ENCODE measurements at places on chromosomes 16 and 17.

DNA sequence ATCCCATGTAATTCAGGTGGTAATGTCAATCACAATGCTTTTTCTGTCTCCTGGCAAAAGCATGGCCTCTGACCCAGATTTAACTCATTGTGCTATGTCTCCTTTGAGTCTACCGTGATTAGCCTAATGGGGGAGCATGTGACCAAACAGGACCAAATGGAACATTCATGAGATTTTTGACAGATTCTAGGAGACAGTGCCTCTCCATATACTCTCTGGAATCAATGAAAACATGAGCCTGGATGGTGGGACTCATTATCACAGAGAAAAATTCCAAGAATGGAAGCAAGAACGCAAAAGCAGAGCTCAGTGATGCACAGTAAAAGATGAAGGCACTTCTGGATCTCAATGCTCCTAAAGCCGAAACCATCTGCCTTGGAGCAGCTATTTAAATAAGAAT lies 307.9 kb upstream of the MON1B start:
- DNase-seq = no peak

DNA sequence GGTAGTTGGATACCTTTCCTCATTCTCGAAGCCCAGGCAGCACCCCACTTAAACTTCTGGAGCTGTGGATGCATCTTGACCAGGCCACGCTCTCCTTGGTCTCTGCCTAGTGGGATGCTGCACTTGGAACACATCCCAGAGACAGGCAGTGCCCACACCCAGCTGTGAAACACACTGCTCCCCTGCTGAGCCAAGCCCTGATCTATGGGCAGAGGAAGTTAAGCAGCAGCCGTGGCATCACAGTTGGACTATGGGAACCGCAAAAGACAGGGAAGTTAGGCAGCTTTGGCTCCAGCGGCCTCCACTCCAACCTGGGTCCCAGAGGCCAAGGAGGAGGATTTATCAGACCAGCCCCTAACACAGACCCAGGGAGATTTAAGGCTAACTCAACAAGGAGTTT lies 284.8 kb upstream of the CCL2 start:
- DNase-seq = no peak

DNA sequence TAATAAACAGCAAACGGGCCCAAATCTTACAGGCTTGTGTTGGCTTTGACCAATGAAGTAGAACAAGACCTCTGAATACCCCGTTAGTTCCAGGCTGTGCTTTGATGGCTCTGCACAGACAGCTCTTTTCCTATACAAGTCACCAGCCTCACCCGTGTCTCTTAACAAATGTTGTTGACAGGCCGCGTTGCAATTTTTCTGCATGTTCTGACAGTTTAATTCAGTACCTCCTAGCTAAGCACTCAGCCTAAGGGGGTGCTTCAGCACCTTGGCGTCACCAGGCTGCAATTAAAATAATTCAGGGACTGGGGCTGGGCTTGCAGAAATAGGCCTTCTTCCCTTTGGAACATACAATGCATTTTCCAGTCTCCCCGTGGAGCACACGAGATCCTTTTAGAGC lies 500.1 kb downstream of the MAF start:
- DNase-seq = no peak

- DNase-seq = no peak
These were observed 49.0 kb upstream of the PIK3R6 start for GRCh38 chr17:8916466-8916865.

DNA sequence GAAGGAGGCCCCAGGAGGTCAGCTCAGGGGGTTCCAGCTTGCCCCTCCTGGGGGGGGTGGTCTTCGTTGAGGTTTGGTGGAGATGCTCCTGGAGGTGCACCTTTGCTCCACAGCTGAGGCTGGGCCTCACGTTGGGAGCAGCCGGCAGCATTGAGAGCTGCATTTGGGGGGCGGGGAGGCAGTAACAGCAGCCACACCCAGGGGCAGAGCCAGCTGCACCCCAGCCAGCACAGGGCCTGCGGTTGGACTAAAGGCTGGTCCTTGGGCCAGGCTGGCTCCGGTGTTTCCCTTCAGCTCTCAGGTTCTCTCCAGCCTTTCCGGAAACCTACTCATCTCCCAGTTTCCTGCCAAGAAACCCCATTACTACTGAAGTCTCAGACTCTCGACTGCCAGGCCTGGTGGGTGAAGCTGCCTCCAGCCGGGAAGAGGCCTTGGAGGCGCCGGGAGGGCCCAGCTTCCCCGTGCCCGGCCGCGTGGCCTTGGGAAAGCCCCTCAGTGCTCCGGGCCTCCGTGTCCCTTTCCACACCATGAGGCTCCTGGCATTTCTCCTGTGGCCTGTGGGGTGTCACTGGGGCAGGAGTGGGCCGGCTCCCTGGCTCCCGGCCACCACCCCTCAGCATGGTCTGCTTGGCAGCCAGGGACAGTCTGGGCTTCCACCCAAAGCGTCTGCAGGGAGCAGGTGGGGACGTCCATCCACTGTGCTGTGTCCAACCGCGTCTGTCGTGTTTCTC lies 14.0 kb upstream of the BAIAP2 start:
- no peak for DNase-seq

- no peak for DNase-seq
These were observed 500.2 kb downstream of the CDH11 start for GRCh38 chr16:64621616-64622015.

DNA sequence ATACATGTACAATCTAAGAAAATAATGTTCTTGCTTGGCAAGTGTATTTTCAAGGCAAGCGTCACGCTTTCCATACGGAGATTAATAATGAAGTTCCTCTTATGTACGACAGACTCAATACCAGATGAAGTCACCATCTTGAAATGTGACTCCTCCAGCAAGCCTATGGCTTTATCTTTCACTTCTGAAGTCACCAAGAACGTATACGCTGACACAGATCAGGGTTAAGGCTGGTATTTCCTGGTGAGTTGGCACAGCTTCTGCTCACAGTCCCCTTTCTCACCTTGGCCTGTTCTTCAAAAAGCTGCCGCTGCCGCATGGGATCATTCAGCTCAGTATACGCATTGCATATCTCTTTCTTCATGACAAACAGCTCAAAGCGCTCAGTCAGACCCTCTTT lies 6.1 kb upstream of the ADAT1 start:
- no peak for DNase-seq

GRCh38 chr17:65677932-65678331 lies 116.5 kb upstream of the AXIN2 start:
- DNase-seq = no peak

- DNase-seq = no peak
These were observed 422.3 kb downstream of the TMEM114 start for GRCh38 chr16:8168016-8168415.

DNA sequence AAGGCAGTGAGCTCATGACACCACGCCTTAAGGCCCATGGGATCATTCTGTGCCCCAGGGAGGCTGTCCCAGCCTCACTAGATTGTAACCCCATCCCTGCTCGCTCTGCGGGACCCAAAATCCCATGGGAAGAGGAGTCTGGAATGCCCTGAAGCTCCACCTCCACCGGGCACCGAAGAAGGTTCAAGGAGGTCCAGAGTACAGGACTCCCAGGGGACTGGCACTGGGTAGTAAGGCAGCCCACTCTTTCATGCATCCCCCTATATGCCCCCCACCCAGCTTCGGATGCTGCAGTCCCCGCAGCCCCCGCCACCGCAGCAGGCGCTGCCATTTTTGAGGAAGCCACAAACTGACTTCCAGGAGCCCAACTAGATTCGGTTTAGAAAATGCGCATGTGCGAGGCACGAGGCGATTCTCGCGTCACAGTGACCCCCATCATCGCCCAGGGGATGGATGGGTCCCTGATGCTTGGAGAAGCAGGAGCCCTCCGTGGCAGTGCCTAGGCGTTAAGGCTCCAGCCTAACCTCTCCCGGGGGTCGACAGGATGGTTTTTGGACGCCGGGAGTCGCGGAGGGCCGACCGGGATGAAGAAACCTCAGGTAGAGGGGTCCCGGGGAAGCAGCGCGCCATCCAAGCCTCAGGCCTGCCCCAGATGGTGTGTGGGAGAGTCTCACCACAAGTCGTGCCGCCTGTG lies 1681.0 kb downstream of the TP53TG3F start:
- no peak for DNase-seq

- DNase-seq = peak; percentile 31
These were observed 13.8 kb downstream of the RIPOR1 start for GRCh38 chr16:67542464-67542863.

- no peak for DNase-seq
These were observed 71.6 kb downstream of the CDK5R1 start for GRCh38 chr17:32558326-32558955.

DNA sequence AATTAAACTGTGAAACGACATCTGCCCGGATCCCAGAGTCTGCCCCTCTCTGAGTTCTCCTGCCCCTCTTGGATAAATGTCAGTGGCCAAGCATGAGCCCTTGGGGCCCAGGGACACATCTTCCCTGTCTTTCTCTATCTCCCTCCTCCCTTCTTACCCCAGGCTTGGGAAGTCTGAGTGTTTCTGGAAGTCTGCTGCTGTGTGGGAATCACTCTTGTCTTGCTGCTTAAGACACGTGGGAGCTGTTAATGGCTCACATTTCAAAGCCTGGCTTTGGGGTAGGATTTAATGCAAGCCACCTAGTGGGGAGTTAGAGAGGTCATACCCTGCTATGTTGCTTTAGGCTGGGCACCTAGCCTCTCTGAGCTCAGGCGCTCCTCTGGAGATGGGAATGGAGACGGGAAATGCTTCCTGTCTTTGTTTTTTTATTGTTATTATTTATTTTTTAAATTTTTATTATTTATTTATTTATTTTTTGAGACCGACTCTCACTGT lies 218.5 kb upstream of the CIBAR2 start:
- DNase-seq = no peak

- DNase-seq = no peak
These were observed 64.8 kb upstream of the DOC2B start for GRCh38 chr17:246226-246625.

DNA sequence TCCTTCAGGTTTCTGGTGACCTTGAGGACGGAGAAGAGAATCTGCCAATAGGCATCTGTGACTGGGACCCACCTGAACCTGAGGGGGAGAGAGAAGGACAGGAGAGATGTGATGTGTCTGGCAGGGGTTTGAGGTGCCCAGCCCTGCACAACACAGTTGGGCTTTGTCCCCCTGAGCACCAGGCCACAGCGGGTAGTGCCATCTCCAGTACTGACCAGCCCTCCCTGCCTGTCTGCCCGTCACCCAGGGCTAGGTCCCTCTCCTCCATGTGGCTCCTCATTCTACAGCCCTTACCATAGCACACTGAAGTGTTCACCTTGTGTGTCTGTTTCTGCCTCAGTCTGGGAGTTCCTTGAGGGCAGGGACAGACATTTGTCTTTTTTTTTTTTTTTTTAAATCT lies 30.8 kb downstream of the NLRP1 start:
- DNase-seq = no peak

GRCh38 chr16:17154981-17155380 lies 315.8 kb downstream of the XYLT1 start:
- no peak for DNase-seq

DNA sequence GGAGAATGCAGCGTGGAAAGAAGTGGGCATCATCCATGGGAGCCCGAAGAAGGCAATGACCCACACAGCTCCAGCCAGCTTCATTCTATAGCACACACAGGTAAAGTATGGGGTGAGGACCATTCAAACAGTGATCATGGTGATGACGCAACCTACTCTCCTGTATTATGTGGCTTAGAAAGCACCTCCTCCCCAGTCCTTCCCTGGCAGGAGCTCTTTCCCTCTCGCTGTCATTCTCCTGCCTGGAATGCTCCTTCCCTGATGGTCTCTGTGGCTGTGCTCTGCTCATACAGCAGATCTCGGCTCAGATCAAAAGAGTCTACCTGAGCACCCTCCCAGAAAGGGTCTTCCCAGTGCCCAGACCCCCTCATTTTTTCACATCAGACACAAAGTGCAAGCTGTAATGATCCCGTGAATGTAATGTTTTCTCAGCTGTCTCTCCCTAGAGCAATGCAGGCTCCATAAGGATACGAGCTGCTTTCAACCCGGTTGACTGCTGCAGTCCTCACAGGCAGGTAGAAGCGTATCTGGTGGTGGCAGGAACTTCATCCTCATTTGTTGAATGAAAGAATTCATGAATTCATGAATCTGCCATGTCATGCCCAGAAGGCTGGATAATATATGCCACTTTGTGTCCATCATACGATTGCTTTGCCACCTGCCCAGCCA lies 248.8 kb downstream of the HS3ST3A1 start:
- no peak for DNase-seq

GRCh38 chr17:53891726-53892125 lies 69.0 kb downstream of the KIF2B start:
- DNase-seq = no peak

DNA sequence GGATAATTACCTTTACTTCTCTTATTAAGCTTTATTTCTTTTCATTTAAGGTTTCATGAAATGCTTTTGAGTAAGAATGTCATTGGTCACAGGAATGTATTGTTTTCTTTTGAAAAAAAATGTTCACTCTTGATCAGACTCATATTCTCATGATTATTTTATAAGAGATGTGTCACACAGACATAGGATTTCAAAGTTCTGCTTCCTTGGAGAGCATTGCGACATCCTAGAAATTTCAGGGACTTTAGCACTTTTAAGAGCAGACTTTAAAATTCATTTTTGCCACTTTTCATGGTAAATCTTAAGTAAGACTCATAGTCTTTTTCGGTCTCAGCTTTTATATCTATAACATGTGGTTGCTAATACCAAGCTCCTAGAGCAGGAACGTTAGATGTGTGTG lies 314.7 kb downstream of the CDH8 start:
- DNase-seq = no peak

- no peak for DNase-seq
These were observed 55.4 kb downstream of the SDK2 start for GRCh38 chr17:73588891-73589290.

DNA sequence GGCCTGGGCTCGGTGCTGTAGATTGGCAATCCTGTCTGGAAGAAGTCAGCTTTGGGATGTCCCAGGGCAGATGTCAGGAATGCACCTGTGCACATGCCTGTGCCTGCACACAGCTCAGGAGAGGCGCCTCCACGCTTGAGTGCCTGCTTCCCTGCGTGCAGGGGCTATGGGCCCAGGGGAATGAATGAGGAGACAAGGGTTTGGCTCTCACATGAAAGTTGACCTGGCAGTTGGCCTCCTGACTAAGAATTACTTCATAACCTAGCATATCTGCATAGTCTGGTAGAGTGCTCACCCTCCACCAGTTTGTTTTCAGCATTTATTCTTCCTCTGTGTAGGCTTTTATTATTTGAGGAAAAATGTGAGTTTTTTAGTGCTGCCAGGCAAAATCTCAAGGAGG lies 50.0 kb downstream of the PLD6 start:
- DNase-seq = no peak

- DNase-seq = no peak
These were observed 2.2 kb upstream of the NTN3 start for GRCh38 chr16:2468725-2469398.

DNA sequence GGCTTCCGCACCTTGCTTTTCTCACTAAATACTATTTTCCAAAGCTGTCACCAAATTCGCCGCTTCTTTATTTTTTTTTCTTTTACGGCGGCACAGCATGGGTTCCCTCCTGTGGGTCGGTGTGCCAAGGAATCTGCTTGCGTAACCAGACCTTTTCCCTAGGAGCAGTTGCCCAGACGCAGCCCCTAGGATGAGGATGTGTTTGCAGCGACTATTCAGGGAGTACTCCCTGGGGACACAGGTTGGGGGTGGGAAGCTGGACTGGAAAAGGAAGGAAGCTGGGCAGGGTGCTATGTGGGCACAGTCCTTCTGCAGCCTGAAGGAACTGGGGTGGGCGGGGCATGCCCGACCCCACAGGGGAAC lies 49.0 kb upstream of the ZCCHC14 start:
- no peak for DNase-seq

- no peak for DNase-seq
These were observed 223.6 kb downstream of the BCAS3 start for GRCh38 chr17:60901242-60901641.

GRCh38 chr17:40312893-40313667 lies 4.1 kb downstream of the RARA start:
- no peak for DNase-seq

GRCh38 chr17:43330876-43331639 lies 67.7 kb upstream of the ARL4D start:
- DNase-seq = no peak

GRCh38 chr17:6019959-6020358 lies 50.2 kb upstream of the WSCD1 start:
- no peak for DNase-seq
